ENCODE measurements at places on chromosomes 2 and 18.

DNA sequence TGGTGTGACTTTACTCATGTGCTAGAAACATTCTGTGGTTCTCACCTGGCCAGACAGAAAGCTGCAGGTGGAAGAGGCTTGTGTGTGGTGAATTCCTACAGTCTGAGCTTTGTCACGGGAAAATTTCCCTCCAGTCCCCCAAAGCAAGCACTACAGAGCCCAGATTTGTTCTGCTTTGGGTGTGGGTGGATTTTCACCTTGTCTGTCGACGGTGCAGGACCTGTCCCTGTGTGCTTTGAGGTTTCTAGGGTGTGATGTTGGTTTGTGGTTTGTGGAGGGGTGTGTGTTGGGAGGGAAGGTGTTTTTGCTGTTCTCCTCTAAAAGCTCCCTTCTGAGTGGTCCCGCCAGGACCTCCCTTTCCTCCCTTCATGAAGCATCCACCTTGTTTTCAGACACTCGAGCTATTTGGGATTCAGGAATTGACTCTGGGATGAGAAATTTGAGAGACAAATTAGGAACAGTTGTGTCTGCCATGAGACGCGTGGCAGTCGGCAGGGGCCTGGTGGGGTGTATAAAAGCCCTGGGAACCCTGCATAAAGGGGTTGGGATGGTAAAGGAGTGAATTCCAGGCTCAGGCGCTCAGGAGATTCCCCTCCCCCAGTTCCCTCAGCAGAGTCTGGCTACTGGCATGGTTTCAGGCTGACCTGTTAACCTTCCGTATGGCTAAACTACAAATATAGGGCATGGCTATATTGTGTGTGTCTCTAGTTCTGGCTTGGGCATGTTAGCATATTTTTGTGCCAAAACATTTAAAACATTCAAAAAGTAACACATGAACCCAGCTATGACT lies 65.5 kb downstream of the DGKD start:
- no peak for DNase-seq

- DNase-seq: no peak
These were observed 425.3 kb downstream of the THSD7B start for GRCh38 chr2:137190411-137191195.

GRCh38 chr18:66013969-66014368 lies 263.2 kb downstream of the CDH7 start:
- no peak for DNase-seq

GRCh38 chr2:71613953-71614925 lies 160.9 kb downstream of the DYSF start:
- no peak for DNase-seq

- no peak for DNase-seq
These were observed 101.9 kb downstream of the DNER start for GRCh38 chr2:229612384-229612971.

DNA sequence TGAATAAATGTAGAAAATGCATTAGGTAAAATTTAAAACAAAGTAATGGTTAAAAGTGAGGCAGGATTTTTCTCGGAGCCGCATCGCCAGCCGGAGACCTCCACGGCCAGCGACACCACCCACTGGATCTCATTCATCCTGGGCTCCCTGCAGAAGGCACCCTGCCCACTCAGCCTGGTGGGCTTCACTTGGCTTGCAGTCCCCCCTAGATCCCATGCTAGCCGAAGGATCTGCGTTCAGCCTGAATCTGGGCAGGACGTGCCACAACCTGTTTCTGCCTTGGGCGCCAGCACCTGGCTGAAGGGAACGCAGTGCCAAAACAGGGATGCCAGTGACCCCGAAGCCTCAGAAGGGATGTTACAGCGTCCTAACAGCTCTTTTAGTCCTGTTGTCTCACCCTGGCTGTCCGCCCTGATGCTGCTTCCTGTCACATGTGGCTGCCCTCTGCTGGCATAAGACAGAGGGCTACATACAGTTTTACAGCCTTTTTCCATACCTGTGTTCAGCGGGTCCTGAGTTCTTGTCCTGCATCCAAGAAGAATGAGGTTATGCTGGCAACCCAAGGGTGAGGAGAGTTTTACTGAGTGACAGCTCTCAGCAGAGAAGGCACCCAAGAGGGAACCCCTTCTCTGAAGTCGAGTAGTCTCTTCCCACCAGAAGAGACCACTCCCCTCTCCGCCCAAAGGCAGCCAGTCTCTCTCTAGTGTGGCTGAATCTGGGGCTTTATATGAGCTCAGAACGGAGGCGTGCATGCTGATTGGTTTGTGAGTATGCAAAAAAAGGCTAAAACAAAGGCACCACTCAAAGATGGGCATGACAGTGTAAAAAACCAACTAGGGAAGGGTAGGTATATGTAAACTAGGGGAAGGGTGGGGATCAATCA lies 173.1 kb upstream of the GYPC start:
- DNase-seq: no peak

DNA sequence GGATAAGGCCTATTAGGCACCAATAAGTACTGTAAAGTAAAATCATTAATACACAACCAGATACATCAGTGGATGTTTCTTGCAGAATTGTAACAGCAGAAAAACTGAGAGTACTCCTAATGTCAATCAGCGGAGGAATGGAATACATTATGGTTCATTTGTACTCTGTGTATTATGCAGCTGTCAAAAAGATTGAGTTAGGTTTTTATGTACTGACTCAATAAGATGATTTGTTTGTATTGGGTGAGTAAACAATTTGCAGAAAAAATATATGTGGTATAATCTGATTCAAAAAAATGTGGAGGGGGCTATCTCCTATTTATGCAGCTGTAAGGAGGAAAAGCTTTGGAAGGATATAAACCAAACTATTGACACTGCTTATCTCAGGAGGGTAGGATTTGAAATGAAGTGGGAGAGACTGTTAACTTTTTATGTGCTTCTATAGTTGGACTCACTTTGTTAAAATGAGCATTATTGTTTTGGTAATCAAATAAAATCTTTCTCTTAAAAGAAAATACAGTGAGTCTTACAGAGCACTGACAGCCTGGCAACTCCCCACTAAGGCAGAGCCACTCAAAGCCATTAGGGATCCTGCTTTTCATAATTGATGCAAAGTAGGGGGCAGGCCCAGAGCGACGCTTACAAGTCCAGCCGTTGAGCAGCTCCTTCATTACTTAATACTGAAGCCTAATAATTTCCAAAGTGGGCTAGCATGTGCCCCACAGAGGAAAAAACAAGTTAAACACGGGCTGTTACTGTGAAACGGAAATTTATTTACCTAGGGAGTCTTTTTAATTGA lies 168.8 kb downstream of the PHLPP1 start:
- no peak for DNase-seq

- DNase-seq: no peak
These were observed 114.4 kb downstream of the CAPN13 start for GRCh38 chr2:30692829-30693275.
